ENCODE measurements at places on chromosomes 12 and 14. TPM values are rescaled to one million over a fixed set of nuclear protein-coding genes. Genes with fewer than 3 reads are reported as not detected.

Gene SERPINA9
- total RNA-seq = not detected

Gene GLT8D2
- total RNA-seq = not detected

Gene LRFN5
- total RNA-seq = not detected

Gene AKAP6
- 0.60 TPM for total RNA-seq

Gene EMP1
- total RNA-seq = 35.6 TPM

Gene GEMIN2
- 15.1 TPM for total RNA-seq

Gene DCTN2
- 78.3 TPM for total RNA-seq

Gene CLEC2B
- total RNA-seq = 94.5 TPM

Gene TAS2R20
- total RNA-seq = 1.4 TPM

Gene NDUFA9
- total RNA-seq = 82.6 TPM

Gene CLEC9A
- not detected for total RNA-seq

Gene BCL11B
- 105 TPM for total RNA-seq

Measured in activated naive CD4-positive, alpha-beta T cell treated with anti-CD3 and anti-CD28 coated beads, Interleukin-2, amount 10 ng/mL, durations not matched to agents 5 hours and 36 hours (primary cell).